Pancreas (tissue), 10 donors: ENCODE measurements at places on chromosomes 16 and 17. TPM values are rescaled to one million over a fixed set of nuclear protein-coding genes. Genes with fewer than 3 reads are reported as not detected.

The ANKFN1 gene
- 0.16 TPM for total RNA-seq

The INCA1 gene
- 0.32 TPM for total RNA-seq

The ENPP7 gene
- not detected for total RNA-seq

The MSLN gene
- total RNA-seq, result 0.56 TPM

The DPEP1 gene
- 125 TPM for total RNA-seq

The CCL5 gene
- total RNA-seq, result 1.5 TPM

The LHX1 gene
- total RNA-seq, result not detected

The AATK gene
- 29.2 TPM for total RNA-seq

The SOST gene
- total RNA-seq, result not detected

The RGS11 gene
- total RNA-seq, result 14.0 TPM

The CORO6 gene
- total RNA-seq, result 0.20 TPM

The COL1A1 gene
- total RNA-seq, result 53.6 TPM

The PLCG2 gene
- 23.6 TPM for total RNA-seq

The ALDH3A1 gene
- total RNA-seq, result not detected

The ST6GALNAC1 gene
- 0.35 TPM for total RNA-seq

The PSMD3 gene
- total RNA-seq, result 34.2 TPM

The VTN gene
- 5.2 TPM for total RNA-seq

The POLG2 gene
- 6.4 TPM for total RNA-seq

The SECTM1 gene
- total RNA-seq, result 7.4 TPM

The SDR42E2 gene
- not detected for total RNA-seq

The POLR3E gene
- 32.3 TPM for total RNA-seq

The PLCD3 gene
- total RNA-seq, result 8.5 TPM

The KRTAP9-6 gene
- not detected for total RNA-seq

The UBALD1 gene
- 9.1 TPM for total RNA-seq

The TSPOAP1 gene
- total RNA-seq, result 14.4 TPM

The SOCS7 gene
- total RNA-seq, result 24.0 TPM

The SMTNL2 gene
- total RNA-seq, result 0.09 TPM

The CCDC78 gene
- total RNA-seq, result 0.95 TPM

The TP53TG3F gene
- 0.16 TPM for total RNA-seq

The OTOA gene
- not detected for total RNA-seq

The TP53TG3B gene
- total RNA-seq, result not detected

The MTMR4 gene
- 14.7 TPM for total RNA-seq

The ZNF200 gene
- 2.0 TPM for total RNA-seq

The CACNG4 gene
- total RNA-seq, result 0.16 TPM

The ICAM2 gene
- 6.8 TPM for total RNA-seq

The PRRT2 gene
- 1.2 TPM for total RNA-seq

The TPSG1 gene
- not detected for total RNA-seq

The KRTAP1-5 gene
- total RNA-seq, result not detected

The SCGB1C2 gene
- total RNA-seq, result 0.50 TPM

The PRSS53 gene
- 1.4 TPM for total RNA-seq

The ZNF287 gene
- total RNA-seq, result 2.7 TPM

The IKZF3 gene
- total RNA-seq, result 1.1 TPM
